ENCODE measurements at places on chromosomes 2 and 18. TPM values are rescaled to one million over a fixed set of nuclear protein-coding genes. Genes with fewer than 3 reads are reported as not detected.

Gene TMEM169
- total RNA-seq = 1.9 TPM

Gene ASAP2
- total RNA-seq = not detected

Gene IL37
- not detected for total RNA-seq

Gene FMNL2
- total RNA-seq = 0.48 TPM

Gene HOXD9
- not detected for total RNA-seq

Gene CFC1
- not detected for total RNA-seq

Gene CDKL4
- total RNA-seq = not detected

Gene IL18R1
- total RNA-seq = 135 TPM

Gene TUBB8B
- total RNA-seq = not detected

Gene STPG4
- total RNA-seq = not detected

Gene MAPK4
- not detected for total RNA-seq

Gene SCN7A
- not detected for total RNA-seq

Gene ATG4B
- 96.2 TPM for total RNA-seq

Gene SRD5A2
- total RNA-seq = not detected
